ENCODE measurements at places on chromosomes 5 and 9.

- DNase-seq: no peak
These were observed 1.5 kb upstream of the STC2 start for GRCh38 chr5:173329491-173330337.

- DNase-seq: no peak
These were observed 5.9 kb downstream of the SERINC5 start for GRCh38 chr5:80249901-80250300.

DNA sequence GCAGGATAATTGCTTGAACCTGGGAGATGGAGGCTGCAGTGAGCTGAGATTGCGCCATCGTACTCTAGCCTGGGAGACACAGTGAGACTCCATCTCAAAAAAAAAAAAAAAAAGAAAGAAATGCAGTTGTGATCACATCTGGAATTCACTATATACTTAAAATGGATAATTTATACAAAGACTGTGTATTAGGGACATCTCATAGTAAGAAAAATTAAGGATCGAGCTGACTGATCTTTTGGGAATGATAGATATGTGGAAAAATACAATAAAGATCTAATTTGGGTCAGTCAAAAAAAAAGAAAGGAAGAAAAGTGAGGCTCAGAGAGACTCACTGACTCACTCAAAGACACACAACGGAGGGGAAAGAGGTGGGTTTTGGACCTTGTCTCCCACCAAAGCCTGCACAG is 73.2 kb upstream of the STXBP1 start:
- DNase-seq: no peak

- no peak for DNase-seq
These were observed 87.2 kb downstream of the ARHGAP26 start for GRCh38 chr5:142857405-142857804.

DNA sequence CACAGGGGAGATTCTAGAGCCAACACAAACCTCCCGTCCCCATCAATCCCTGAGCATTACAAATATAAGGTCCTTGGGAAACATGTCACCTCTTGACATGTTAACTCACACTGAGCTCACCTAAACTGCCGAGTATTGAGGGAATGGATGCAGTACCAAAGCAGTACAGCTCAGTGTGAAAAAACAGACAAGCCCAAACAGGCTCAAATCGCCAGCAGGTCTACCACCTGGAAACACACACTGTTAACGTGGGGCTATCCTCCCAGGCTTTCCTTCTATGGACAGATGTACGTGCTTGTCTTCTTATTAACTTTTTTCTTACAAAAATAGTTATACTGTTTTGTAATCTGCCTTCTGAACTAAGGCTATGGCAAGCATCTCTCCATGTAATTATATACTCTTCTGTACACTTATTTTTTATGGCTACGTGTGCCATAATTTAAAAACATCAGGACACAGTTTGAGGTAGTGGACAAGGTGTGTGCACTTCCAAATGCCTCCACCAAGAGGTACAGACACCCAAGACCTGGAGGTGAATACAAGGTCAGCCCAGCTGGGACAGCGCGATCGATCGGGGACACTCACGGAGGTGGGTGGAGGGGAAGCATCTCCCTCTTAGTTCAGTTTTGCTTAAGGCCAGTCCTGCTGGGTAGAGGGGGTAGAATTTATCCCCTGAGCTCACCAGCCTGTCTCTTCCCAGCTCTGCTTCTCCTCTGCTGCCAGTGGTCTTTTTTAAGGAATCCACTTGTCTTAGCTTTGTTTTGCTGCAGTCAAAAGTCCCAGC is 76.5 kb downstream of the DAP start:
- DNase-seq: no peak

GRCh38 chr5:172284611-172284980 is 1.0 kb upstream of the UBTD2 start:
- no peak for DNase-seq

- no peak for DNase-seq
These were observed 58.4 kb upstream of the RUSC2 start for GRCh38 chr9:35431467-35431866.

DNA sequence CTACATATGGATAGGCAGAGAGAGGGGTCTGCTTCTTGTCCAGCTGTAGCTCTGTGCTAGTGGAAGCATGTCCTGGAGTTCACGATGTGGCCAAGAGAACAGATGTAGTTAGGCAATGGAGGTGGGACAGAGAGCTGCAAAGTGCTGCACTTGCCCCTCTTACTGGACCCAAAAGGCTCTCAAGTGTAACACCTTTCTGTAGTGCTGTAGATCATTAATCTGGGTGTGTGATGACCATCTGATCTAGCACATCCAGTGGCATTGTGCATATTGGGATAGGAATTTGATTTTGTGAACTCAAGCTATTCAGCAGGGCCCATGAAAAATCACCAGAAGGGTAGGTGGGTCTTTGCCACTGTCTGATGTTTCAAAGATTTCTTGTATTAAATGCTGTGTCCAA is 151.4 kb downstream of the KDM4C start:
- no peak for DNase-seq

- DNase-seq: no peak
These were observed 12.9 kb downstream of the PHYHD1 start for GRCh38 chr9:128933731-128934130.

GRCh38 chr5:160263326-160263855 is 34.1 kb downstream of the FABP6 start:
- DNase-seq: no peak

- DNase-seq: no peak
These were observed 68.0 kb upstream of the IRX4 start for GRCh38 chr5:1950708-1951103.

DNA sequence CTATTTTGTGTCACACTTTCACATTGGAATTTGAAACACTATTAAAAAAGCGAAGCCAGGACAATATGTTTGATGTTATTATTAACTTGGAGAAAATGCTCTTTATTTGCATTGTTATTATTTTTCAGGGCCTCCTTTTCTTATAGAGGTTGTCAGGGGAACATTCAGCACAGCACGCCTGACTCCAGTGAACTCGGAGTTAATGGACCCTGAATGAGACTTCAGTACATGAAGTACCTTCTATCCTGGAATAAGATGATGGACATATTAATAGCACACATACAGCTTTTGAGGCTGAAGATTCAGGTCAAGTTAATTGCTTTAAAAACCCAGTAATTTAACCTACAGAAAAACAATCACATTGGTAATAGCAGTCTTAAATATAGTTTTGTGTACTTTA is 652.9 kb downstream of the SEMA5A start:
- DNase-seq: no peak

DNA sequence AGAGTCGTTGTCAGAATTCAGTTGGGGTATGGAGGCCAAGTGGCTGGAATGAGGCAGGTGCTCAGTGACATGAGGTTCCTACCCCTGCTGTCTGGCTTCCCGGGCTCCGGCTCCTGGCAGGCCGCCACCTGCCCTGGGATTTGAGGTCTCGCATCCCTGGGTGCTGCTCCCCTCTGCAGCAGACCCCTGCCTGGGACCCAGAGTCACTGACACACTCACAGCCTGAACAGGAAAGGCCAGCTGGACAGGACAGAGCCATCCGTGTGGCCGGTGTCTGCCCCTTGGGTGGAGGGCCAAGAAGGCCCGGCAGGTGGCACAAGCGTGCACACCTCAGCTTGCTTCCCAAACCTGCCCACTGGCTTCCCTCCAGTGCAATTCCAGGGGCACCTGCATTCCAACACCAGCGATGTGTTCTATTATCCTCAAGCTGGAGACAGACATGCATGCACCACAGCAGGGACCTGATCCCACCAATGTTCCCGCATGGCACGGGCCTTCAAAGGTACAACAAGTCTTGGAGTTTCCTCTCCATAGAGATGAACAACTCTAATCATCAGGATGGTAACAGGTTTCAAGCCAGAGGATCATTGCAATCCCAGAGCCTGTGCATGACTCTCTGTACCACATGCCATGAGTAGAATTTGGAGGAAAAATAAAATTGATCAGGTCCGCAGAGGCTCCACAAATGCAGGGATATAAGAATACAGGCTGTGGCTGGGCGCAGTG is 45.6 kb upstream of the RNF130 start:
- no peak for DNase-seq

- peak; percentile 71 for DNase-seq
These were observed 2.4 kb upstream of the PHYKPL start for GRCh38 chr5:178234750-178235587.

DNA sequence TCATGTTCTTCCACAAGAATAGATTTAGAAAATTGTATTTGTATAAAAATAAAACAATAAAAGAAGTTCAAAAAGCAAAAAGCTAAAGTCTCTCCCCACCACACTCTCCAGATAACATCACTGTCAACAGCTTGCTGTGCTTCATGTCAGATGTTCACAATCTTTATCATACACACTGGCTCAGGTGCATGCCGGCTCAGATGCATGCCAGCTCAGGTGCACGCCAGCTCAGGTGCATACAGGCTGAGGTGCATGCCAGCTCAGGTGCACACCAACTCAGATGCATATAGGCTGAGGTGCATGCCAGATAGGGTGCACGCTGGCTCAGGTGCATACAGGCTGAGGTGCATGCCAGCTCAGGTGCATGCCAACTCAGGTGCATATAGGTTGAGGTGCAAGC is 26.5 kb downstream of the SEMA4D start:
- DNase-seq: no peak

GRCh38 chr9:25936031-25936430 is 257.8 kb upstream of the TUSC1 start:
- DNase-seq: no peak

DNA sequence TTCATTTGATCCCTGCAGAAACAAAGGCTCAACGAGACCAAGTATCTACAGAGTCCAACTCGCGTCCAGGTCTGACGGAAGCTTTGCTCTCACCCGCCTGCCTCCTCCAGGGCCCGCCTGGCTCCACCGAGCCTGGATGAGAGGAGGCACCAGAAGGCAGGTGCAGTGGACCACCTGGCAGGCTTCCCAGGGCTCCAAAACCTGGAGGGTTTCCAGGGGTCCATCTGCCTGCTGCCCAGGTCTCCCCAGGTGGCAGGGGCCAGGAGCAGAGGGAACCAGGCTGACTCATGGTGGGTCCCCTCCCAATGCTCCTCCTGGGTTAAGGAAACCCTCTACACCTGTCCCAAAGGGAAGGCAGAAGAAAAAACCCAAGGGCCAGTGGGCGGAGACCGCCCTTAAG is 59.5 kb downstream of the VAV2 start:
- no peak for DNase-seq

DNA sequence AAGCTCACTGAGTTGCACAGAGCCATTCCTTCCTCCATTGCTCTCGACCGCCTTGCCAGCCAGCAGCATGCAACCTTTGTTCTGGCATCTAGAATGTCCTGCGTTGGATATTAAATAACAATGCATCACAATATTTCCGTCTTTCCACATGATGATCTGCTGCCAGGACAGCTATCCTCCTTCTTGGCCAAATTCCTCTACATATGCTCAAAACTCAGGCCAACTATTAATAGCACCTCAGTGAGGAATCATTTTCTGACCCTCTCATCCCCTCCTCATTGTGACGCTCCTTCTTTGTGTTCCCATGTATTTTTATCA is 128.6 kb downstream of the MYO10 start:
- DNase-seq: no peak

All from hematopoietic multipotent progenitor cell treated with erythropoietin and hydrocortisone succinate and interleukin-3 and kit ligand, for 15 days (in vitro differentiated cells).